ENCODE measurements at places on chromosomes 13 and 19. TPM values are rescaled to one million over a fixed set of nuclear protein-coding genes. Genes with fewer than 3 reads are reported as not detected.
A peak's percentile ranks its signal among the peaks of the same experiment; 100 is the strongest.

LYL1 gene
- total RNA-seq: 0.71 TPM

DNA sequence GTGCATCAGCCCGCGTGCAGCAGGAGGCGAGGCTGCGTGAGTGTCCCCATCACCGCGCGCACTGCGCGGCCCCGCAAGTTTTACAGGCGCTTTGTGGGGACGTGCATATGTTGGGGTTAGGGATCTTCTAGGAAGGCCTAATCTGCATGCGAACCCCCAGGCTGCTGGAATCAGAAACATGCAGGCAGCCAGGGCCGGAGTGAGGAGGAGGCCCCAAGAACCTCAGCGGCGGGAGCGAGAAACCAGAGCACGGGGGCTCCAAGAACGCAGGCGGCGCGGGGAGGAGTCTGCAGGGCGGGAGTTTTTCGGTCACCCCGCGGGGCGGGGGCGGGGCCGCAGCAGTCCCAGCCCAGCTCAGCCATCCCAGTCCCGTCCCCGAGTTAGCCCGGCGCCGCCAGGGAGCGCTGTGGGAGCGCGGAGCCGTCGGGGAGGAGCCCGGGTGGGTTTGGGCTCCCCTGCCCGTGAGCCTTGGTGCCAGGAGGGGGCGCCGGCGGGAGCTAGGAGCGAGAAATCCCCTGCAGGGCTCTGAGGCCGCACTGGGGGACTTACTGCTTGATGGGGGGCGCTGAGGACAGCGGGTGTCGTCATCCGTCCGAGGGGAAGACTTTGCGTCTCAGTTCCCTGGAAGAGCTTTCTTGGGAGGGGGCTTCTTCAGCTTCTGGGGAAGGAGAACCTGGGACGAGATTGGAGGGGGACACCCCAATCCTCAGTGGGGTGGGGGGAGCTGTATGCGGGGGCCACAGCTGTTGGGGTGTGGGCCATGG is 933 bp upstream of the NRTN start:
- DNase-seq: peak; percentile 100

DNA sequence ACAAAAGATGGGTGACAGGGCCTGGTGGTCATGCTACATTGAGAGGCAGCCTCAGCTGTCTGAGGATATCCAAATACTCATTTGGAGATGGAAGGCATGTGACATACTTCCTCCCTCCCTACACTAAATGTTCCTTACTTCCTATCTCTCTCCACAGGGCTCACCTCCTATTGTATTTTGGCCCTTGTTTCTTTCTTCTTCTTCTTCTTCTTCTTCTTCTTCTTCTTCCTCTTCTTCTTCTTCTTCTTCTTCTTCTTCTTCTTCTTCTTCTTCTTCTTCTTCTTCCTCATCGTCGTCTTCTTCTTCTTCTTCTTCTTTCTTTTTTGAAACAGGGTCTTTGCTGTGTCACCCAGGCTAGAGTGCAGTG is 71.8 kb upstream of the POMP start:
- no peak for DNase-seq

DNA sequence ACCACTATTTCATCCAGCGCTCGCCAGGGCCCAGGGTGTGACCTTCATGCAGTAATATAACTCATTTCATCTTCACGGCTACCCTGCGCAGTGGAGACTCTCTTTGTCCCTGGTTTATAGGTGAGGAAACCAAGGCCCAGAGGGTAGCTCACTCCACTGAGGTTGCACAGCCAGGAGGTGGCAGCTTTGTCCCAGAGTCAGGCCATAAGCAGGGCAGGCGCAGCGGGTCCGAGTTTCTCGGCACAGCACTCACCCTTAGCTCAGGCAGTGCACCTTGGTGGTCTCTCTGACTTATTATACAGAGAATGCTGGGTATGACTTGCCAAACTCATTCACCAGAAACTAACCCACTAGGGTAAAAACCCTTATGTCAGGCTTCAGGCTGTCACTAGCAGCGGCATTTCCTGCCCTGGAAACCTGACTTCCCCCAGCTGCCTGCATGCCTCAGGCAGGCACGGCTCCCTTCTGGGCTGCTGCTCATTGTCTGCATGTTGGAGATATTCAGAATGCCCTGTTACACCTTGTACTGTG is 24.5 kb downstream of the PPP5C start:
- DNase-seq: peak; percentile 35

DNA sequence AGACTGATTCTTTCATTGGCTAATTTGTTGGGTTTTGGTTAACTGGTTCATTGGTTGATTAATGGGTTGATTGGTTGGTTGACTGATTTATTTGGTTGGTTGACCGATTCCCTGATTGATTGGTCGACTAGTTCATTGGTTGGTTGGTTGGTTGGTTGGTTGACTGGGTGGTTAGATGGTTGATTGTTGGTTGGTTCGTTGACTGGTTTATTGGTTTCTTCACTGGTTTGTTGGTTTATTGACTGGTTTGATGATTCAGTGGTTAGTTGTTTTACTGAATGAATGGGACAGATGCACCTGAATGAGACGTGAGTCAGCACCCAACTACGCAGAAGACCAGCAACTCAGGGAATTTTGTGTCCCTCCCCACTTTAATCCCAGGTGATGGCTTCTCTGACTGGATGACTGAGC is 2.7 kb upstream of the NUP62 start:
- no peak for DNase-seq

DNA sequence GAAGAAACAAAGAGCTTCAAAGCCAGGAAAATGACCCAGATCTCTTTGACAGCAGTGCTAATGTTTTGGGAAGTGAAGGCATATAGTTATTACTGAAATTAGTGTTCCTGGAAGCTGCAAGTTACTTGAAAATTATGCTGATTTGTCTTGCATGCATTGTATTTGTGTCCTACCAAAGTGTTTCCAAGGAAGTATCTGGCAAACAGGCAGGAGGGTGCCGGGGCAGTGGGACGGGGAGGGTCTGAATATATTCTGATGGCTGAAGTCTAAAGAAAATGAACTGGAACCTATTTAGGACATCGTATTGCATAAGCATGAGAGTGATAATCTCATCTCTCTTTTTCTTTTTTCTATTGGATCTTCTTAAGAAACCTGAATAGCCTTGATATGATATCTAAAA is 9.0 kb downstream of the RNASEH2B start:
- no peak for DNase-seq

DNA sequence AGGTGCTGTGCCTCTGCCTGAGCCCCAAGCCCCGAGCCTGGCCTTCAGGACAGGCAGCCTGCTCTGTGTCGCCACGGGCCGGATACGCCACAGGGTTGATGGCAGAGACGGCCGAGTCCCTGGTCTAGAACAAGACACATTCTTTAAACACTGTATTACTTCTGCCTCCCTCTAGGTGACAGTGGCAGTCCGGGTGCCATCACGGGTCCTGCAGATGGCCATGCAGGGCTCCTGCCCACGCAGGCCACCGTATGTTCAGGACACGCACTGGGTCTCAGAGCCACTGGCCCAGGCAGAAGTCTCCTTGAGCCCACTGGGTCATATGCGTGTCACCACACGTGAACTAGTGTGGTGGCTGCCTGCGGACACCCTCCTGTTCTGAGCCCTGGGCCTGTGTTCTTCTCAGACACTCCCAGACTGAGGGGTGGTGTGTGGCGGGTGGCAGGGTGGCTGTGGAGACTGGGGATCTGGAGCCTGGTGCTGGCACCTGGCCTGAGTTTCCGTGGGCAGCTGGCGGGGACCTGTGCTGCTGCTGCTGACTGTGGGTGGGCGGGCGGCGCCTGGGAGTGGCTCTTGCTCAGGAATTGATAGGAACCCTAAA is 4.4 kb downstream of the PLEKHJ1 start:
- DNase-seq: no peak

- no peak for DNase-seq
Observed at GRCh38 chr19:12837225-12837624, 1.1 kb upstream of the MAST1 start.

OR7D2 gene
- 0.57 TPM for total RNA-seq

CGB3 gene
- total RNA-seq: not detected

DNA sequence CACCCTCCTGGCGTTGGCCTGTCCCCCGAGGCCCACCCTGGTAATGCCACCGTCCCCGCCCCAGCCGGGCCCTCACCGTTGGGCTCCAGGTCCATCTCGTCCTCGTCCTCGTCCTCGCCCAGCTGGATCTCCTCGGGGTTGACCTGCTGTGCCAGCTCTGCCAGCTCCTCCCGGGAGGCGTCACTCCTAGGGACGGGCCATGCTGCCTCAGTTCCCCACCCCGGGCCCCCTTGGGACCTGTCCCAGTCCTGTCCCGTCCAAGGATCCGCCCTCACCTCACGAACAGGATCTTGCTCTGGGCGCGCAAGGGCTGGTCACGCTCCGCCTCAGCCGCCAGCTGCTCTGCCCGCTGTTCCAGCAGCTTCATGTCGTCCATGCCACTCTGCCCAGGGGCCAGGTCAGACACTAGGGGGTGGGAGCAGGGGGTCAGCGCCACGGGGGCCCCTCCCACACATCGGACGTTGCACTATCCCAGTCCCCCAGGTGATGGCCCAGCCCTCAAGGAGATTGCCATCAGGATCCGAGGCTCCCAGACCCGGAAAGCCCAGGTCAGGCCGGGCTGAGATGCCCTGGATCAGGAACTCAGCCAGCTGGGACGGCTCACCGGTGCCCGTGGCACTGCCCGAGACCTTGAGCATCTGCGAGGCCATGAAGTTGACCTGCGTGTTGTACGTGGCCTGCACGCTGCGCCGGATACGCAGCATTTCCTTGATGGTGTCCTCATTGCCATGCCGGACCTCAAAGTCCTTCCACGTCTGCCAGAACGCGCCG is 9.5 kb downstream of the XAB2 start:
- no peak for DNase-seq

FFAR2 gene
- total RNA-seq: not detected

MISP3 gene
- 4.2 TPM for total RNA-seq

DNA sequence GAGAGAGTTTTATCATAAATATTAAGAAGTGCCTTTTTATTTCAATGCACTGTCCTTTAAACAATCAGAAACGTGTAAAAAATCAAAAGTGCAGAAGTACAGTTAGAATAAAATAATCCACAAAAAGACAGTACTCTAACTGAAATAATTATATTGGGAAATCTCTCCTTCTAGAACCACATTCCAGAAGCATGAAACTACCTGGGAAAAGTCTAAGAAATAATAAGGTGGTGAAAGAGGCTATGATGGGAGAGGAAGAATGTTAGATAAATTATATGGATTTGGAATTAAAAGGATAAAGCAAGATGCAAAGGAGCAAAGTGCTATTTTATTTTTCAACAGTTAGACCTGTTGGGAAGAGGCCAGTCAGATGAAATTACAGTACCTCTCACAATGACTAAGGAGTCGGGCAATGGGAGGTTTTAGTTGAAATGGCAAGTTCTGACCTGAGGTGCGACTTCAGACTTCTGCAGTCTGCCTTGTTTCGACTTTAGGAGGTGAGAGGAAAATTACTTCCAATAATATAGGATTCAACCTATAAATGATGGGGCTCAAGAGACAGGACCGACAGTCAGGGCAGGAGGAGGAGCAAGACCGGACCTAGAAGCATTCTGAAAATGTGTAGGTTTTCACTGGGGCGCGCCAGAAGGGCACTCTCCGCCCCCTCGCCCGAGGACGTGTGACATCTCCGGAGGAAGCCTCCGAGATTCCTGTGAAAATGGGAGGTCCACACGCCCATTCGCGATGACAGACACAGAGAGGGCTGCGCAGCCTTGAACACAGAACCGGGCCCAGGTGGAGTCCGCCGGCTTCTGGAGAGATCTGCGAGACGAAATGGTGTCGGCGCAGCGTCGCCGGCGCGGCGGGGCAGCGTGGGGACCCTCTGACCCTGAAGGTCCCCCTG is 717 bp downstream of the SPRYD7 start:
- peak; percentile 26 for DNase-seq

- no peak for DNase-seq
Observed at GRCh38 chr13:67184247-67184646, 45.9 kb downstream of the PCDH9 start.

PCDH9 gene
- 0.48 TPM for total RNA-seq

CLDND2 gene
- 4.7 TPM for total RNA-seq

DNA sequence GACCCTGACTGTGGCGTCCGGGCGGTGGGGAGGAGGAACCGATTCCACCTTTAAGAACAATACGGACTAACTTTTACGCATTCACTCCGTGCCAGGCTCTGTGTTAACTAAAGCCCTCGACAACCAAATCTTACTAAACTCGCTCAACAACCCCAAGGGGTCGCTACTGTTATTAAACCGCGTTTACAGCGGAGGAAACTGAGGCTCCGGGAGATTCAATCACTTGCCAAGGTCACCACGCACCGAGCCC is 1.2 kb downstream of the SAMD1 start:
- DNase-seq: no peak

DNA sequence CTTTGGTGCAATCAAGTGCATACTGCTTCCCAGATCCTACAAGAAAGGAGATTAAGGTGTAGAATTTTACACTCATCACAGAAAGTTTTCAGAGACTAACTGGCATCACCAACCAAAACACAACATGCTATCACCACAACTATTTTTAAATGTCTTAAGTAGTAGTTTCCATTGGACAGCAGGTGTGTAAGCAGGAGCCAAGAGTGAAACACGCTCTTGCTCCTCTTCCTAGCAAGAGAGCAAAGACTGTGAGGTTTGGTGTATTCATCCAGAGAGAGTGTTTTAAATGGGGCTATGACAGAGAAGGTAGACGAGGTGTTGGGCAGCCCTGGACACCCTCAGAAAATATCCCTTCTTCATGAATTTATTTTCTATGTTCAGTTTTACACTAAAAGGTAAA is 12.5 kb upstream of the LILRA4 start:
- DNase-seq: no peak

GRCh38 chr13:31038834-31039552 is 106.5 kb downstream of the TEX26 start:
- DNase-seq: peak; percentile 59

LMTK3 gene
- total RNA-seq: 9.5 TPM

DNA sequence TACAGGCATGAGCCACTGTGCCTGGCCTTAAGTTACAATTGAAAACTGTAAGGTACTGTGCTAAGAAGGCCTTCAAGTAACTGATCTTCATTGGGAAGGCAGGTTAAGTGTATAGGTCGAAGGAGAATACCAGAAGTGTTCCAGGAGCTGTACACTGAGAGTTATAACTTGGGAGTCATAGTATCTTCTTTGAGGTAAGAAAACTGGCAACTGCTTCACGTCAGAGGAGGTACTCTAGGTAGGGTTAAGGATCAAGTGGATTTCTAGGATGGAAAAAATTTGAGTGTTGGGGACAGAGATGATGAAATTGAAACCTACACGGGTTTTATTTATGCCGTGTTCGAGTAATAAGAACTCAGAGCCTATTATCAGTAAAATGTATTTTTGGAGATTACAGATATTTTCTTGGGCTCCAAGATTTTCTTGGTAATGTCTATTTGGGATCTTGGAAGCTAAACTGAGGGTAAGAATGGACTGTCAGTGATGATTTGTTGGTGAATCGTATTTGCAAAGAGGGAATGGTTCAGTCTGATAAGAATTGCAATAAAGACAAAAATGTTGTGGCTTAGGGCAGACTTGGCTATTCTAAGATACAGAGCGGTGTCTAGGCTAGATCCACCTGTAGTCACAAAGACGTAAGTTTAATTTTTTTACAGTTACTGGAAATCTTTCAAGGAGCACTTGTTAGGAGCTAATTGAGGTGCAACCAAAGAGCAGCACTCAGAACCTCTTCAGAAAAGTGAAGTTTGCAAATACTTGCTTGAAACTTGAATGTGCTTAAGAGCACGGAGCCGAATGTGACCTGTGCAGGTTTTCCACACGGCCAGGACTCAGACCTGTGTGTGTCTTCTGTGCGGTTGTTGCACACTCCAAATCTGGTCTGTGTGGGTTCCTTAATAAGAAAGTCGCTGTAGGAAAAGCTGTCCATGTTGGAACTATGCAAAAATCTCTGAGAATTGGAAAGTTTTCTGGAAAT is 102.5 kb downstream of the URI1 start:
- DNase-seq: no peak

SIGLEC12 gene
- not detected for total RNA-seq

GRCh38 chr13:51955816-51956603 is 55.2 kb downstream of the ATP7B start:
- DNase-seq: no peak
